ENCODE measurements at places on chromosomes 12 and 14.

- H3K4me3 ChIP-seq = peak overlapping the region; percentile 61
- H3K27ac ChIP-seq = peak overlapping the region; percentile 86
- H3K27me3 ChIP-seq = peaks cover 7% of the 10 kb centered on the region
These were observed 48.3 kb upstream of the ZFP36L1 start for GRCh38 chr14:68841016-68841809.

GRCh38 chr14:60753264-60754119 is 18.9 kb downstream of the MNAT1 start:
- H3K4me3 ChIP-seq = peak overlapping the region; percentile 84
- peaks cover 9% of the 10 kb centered on the region for H3K27me3 ChIP-seq
- H3K27ac ChIP-seq = peak overlapping the region; percentile 88
- H3K36me3 ChIP-seq = no peaks in the 10 kb centered on the region

DNA sequence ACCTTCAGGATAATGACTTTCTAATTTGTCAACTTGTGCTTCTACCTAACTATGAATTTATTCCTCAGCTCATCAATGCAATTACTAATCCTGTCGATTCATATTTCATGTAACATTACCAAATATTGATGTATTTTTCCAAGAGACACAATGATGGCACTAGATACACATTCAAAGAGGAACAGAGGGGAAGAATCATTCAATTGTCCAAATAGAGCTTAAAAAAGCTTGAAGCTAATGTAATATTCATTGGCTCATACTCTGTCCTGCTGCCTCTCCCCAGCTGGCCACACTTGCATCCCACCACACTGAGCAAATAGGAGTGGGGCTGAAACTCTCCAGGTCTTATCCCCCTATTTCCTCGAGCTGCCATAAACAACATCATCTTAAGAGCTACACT is 9.3 kb downstream of the TESPA1 start:
- peaks cover 46% of the 10 kb centered on the region for H3K4me1 ChIP-seq
- H3K4me3 ChIP-seq = no peak overlapping the region
- H3K27me3 ChIP-seq = peaks cover 1% of the 10 kb centered on the region
- no peak overlapping the region for H3K27ac ChIP-seq

- H3K27ac ChIP-seq = no peak overlapping the region
- no peak overlapping the region for H3K4me3 ChIP-seq
- H3K27me3 ChIP-seq = peaks cover 24% of the 10 kb centered on the region
- no peak for DNase-seq
- H3K4me1 ChIP-seq = peaks cover 18% of the 10 kb centered on the region
These were observed 216.8 kb downstream of the TTC8 start for GRCh38 chr14:89041257-89041582.

GRCh38 chr12:121968876-121969275 is 50.5 kb downstream of the CFAP251 start:
- no peaks in the 10 kb centered on the region for H3K4me1 ChIP-seq
- DNase-seq = no peak
- no peak overlapping the region for H3K4me3 ChIP-seq
- no peak overlapping the region for H3K27ac ChIP-seq

DNA sequence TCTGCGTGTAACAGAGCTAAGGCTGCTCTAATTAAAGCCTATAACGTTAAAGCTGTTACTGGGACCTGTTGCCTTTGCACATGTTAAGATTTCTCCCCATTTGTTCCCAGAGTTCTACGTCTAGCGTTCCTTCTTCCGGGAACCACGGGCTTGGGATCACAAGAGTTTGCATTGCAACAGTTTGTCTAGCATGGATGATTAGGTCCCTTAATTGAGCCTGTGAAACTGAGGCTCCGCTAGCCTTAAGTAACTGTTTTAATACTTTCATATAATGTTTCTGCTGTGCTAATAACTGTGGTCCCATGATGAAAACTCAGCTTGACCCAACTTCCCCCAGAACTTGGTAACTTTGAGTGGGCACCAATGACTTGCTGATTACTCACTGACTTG is 16.7 kb upstream of the LYZ start:
- no peaks in the 10 kb centered on the region for H3K36me3 ChIP-seq
- peaks cover 24% of the 10 kb centered on the region for H3K4me1 ChIP-seq
- peak overlapping the region; percentile 96 for H3K4me3 ChIP-seq

DNA sequence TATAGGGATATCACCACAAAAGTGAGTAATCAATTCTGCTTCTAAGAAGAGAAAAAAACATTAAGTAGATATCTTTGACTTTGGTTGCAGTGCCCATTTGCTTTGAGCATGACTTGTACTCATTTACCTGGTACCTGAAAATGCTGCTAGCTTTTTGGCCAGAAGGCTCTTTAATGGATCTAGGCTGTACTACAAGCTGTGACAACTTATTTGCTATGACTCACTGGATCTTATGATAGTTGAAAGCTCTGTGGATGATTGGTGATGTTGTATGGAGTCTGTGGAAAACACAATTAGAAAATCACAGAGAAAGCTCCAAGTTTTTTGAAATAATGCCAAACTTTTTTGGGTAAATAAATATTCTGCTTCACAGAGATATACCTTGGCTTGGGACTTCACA is 960.9 kb upstream of the FBXO33 start:
- no peaks in the 10 kb centered on the region for H3K27me3 ChIP-seq
- DNase-seq = no peak
- H3K27ac ChIP-seq = no peak overlapping the region
- no peaks in the 10 kb centered on the region for H3K4me1 ChIP-seq

DNA sequence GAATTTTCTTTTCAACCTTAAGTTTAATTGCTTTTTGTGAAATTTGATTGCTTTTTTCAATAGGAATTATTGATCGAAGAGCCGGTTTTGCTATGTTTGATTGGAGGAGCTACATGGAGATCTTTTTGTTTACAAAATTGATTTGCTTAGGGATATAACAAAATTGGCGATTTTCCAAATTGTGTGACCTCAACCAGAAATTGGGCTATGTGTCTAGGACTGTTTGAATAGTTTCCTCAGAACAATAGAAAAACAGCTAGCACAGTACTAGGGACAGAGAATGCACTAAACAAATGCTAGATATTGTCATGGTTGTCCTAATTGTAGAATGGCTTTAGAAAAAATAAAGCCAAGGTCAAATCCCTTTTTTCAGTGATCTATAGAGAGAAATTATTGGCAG is 2.4 kb downstream of the SLC17A8 start:
- H3K4me3 ChIP-seq = no peak overlapping the region
- H3K36me3 ChIP-seq = no peaks in the 10 kb centered on the region
- H3K27me3 ChIP-seq = peaks cover 6% of the 10 kb centered on the region
- no peak for DNase-seq
- no peaks in the 10 kb centered on the region for H3K4me1 ChIP-seq

GRCh38 chr12:26471560-26471959 is 276.2 kb downstream of the SSPN start:
- no peak overlapping the region for H3K4me3 ChIP-seq
- no peak overlapping the region for H3K27ac ChIP-seq
- H3K36me3 ChIP-seq = peaks cover 51% of the 10 kb centered on the region
- H3K27me3 ChIP-seq = no peaks in the 10 kb centered on the region

- H3K4me1 ChIP-seq = peaks cover 24% of the 10 kb centered on the region
- no peaks in the 10 kb centered on the region for H3K27me3 ChIP-seq
- no peak overlapping the region for H3K4me3 ChIP-seq
- no peak overlapping the region for H3K27ac ChIP-seq
- no peak for DNase-seq
- H3K36me3 ChIP-seq = no peaks in the 10 kb centered on the region
These were observed 41.6 kb downstream of the ATXN2 start for GRCh38 chr12:111557271-111558106.

- H3K4me1 ChIP-seq = no peaks in the 10 kb centered on the region
- H3K27ac ChIP-seq = no peak overlapping the region
- DNase-seq = no peak
- H3K36me3 ChIP-seq = peaks cover 13% of the 10 kb centered on the region
- no peaks in the 10 kb centered on the region for H3K27me3 ChIP-seq
- no peak overlapping the region for H3K4me3 ChIP-seq
These were observed 18.0 kb upstream of the PRPF39 start for GRCh38 chr14:45065956-45066355.

DNA sequence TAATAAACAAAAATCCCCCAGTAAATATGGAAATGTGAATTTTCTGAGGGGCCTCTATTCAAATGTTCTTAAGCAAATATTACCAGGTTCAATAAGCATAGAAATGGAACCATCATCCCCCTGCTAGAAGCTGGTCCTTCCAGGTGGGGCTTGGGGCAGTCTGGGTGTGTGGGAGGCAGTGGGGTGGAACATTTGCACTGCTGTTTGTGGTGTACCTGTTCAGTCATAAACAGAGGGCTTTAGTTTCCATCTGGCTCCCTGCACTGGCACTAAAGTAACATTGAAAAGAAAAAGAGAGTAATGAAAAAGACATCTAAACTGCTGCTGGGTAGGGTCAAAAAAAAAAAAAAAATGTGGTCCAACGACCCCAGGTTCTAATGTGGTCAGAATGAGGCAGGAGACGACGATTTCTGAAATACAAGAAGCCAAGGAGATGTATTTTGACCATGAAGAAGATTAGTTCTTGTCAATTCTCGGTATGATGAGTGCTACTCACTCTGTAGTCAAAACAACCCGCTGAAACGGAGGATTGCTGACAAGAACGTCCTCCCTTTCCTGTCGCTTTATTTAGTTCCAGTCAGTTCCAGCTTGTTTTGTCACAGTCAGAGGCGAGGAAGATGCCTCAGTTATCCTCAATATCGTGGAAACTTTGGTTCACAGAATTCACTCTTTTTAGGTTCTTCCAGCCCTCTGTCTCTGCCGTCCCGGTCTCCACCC is 44.2 kb upstream of the MANSC4 start:
- H3K27ac ChIP-seq = no peak overlapping the region
- peaks cover 2% of the 10 kb centered on the region for H3K4me1 ChIP-seq
- no peak overlapping the region for H3K4me3 ChIP-seq
- DNase-seq = no peak
- peaks cover 2% of the 10 kb centered on the region for H3K27me3 ChIP-seq

- H3K4me1 ChIP-seq = no peaks in the 10 kb centered on the region
- no peaks in the 10 kb centered on the region for H3K36me3 ChIP-seq
- DNase-seq = no peak
- H3K27ac ChIP-seq = no peak overlapping the region
- no peak overlapping the region for H3K4me3 ChIP-seq
These were observed 450.0 kb downstream of the FOXG1 start for GRCh38 chr14:29216268-29217232.

GRCh38 chr12:57219205-57219992 is 2.8 kb downstream of the NXPH4 start:
- H3K27me3 ChIP-seq = peaks cover 43% of the 10 kb centered on the region
- H3K36me3 ChIP-seq = no peaks in the 10 kb centered on the region
- peak overlapping the region; percentile 85 for H3K27ac ChIP-seq
- peaks cover 53% of the 10 kb centered on the region for H3K4me1 ChIP-seq

GRCh38 chr14:88348546-88348945 is 25.5 kb upstream of the KCNK10 start:
- no peaks in the 10 kb centered on the region for H3K36me3 ChIP-seq
- H3K27ac ChIP-seq = no peak overlapping the region
- no peak for DNase-seq
- H3K4me3 ChIP-seq = no peak overlapping the region
- H3K4me1 ChIP-seq = no peaks in the 10 kb centered on the region

DNA sequence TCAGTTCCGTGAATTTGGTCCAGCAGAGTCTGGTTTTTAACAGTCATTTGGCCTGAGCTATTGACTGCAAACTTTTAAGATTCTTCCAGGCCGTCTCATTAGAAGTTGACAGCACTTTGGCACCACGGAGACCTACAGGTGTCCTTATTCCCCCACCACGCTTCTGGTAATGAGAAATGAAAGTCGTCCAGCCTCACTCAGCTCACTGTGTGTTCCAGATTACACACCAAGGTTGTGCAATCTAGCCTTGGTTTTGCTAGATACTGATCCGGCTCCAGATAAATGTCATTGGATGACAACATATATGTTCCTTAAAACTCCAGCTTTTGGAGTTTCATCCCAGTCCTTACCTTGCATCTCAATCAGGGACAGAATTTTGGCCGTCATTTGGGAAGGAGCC is 210.4 kb downstream of the CHST11 start:
- no peak overlapping the region for H3K4me3 ChIP-seq
- no peak for DNase-seq
- H3K27ac ChIP-seq = no peak overlapping the region
- peaks cover 93% of the 10 kb centered on the region for H3K4me1 ChIP-seq
- H3K27me3 ChIP-seq = peaks cover 8% of the 10 kb centered on the region
- no peaks in the 10 kb centered on the region for H3K36me3 ChIP-seq

- no peak for DNase-seq
- no peaks in the 10 kb centered on the region for H3K36me3 ChIP-seq
- no peak overlapping the region for H3K4me3 ChIP-seq
- no peaks in the 10 kb centered on the region for H3K4me1 ChIP-seq
These were observed 41.6 kb downstream of the AKAP6 start for GRCh38 chr14:32370714-32371113.

- no peaks in the 10 kb centered on the region for H3K27me3 ChIP-seq
- no peak for DNase-seq
- H3K27ac ChIP-seq = no peak overlapping the region
- H3K4me3 ChIP-seq = no peak overlapping the region
- H3K36me3 ChIP-seq = no peaks in the 10 kb centered on the region
- H3K4me1 ChIP-seq = no peaks in the 10 kb centered on the region
These were observed 446.5 kb upstream of the MIS18BP1 start for GRCh38 chr14:45699471-45699870.

GRCh38 chr14:77313371-77313770 is 7.3 kb downstream of the POMT2 start:
- H3K4me3 ChIP-seq = no peak overlapping the region
- H3K27me3 ChIP-seq = no peaks in the 10 kb centered on the region
- no peak for DNase-seq
- H3K27ac ChIP-seq = no peak overlapping the region
- no peaks in the 10 kb centered on the region for H3K36me3 ChIP-seq

Data from immature natural killer cell (primary cell).